Fibroblast of villous mesenchyme (primary cell): ENCODE measurements at places on chromosomes 11 and 22. TPM values are rescaled to one million over a fixed set of nuclear protein-coding genes. Genes with fewer than 3 reads are reported as not detected.

GRCh38 chr11:18105086-18105801 is 638 bp downstream of the SAAL1 start:
- DNase-seq: no peak

DNA sequence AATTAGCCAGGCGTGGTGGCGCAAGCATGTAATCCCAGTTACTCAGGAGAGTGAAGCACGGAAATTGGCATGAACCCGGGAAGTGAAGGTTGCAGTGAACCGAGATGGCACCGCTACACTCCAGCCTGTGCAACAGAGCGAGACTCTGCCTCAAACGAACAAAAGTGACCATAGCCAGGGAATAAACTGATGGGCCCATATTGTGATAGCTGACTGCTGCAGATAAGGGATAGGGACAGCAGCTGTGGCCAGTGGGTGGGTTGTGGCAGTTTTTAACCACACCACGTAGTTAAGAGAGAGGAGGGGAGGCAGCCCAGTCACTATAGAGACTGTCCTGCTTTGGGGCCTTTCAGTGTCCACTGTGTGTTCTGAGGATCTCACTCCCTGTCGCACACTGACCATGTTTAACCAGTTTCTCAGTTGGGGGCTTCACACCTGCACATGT is 58.9 kb downstream of the PISD start:
- no peak for DNase-seq

KCTD14 gene
- total RNA-seq: 0.97 and 4.3 TPM in 2 replicates

CCDC73 gene
- total RNA-seq: not detected in 2 replicates

NXPE4 gene
- not detected in 2 replicates for total RNA-seq

- DNase-seq: no peak
Measured at GRCh38 chr22:47437110-47437509, 674.7 kb downstream of the TBC1D22A start.

DNA sequence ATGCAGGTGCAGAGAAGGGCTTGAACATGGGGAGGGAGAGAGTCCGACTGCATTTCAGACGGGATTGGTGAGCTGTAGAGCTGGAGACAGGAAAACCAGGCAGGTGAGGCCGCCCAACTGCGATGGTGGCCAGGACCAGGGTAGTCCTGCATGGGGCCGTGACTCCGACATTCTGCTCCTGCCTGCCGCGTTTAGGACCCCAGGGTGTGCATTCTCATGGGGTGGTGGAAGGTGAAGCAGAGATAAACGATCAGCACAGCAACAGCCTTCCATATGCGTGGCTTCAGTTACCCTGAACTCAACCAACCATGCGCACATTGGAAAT is 29.3 kb downstream of the SHANK2 start:
- no peak for DNase-seq

OR56A1 gene
- total RNA-seq: under 0.01 TPM in 2 replicates

IGSF22 gene
- total RNA-seq: under 0.01 and 1.3 TPM in 2 replicates
